Fibroblast of skin of left quadriceps (primary cell): ENCODE measurements at places on chromosomes 5 and 9.

- no peak for DNase-seq
These were observed at the start of gene PDLIM4 for GRCh38 chr5:132257131-132258101. TSS of gene PDLIM4 (plus strand) at chr5:132257696. CDS start at chr5:132257735, 39 bp downstream.

GRCh38 chr9:34570809-34571480 is 18.6 kb downstream of the CNTFR start:
- DNase-seq = no peak

DNA sequence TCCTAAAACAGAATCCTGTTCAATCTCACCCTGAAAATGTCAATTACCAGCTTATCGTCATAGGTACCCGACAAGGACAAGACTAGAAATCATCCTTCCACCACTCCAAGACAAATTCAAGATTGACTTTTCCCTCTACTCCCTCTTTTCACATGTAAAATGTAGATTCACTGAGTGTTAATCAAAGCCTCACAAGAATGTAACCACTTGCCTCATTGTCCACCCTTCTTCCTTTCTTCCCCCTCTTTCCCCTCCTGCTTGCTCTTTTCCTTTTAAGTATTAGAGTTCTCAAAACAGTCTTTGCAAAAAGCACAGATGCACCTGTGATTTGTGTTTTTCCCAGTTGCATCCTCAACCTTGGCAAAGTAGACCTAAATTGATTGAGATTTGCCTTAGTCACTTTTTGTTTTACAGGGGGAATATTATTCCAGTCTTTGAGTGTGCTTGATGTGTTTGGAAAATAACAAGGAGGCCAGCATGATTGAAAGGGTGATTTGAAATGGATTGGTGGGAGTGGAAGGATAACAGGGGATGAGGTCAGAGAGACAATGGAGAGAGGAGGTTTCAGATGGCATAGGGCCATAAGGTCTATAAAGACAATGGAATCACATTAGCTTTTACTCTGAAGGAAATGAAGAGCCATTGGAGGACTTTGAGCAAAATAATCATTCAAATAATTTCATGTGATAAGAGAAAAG is 231.3 kb upstream of the TYRP1 start:
- DNase-seq = no peak

GRCh38 chr5:4995014-4995413 is 145.1 kb upstream of the ADAMTS16 start:
- DNase-seq = peak; percentile 44

DNA sequence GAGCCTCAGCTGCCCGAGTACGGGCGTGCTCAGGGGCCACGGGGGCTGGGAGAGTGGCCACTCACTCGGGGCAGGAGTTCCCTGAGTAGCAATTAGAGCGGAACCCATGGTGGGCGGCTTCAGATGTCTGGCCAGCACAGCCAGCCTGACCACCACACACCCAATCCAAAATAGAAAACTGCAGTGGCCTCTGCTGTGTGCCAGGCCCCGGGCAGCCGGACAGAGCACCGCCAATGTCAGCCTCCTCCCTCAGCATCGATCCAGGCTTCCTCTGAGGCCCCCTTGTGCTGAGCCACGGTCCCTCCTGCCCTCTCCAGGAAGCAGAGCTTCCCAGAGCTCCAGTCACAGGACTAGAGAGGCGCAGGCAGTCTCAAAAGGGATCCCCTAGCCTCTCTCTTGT is 2.7 kb downstream of the ADAMTS2 start:
- DNase-seq = no peak

- no peak for DNase-seq
These were observed 162.6 kb upstream of the DMRT1 start for GRCh38 chr9:678897-679296.

DNA sequence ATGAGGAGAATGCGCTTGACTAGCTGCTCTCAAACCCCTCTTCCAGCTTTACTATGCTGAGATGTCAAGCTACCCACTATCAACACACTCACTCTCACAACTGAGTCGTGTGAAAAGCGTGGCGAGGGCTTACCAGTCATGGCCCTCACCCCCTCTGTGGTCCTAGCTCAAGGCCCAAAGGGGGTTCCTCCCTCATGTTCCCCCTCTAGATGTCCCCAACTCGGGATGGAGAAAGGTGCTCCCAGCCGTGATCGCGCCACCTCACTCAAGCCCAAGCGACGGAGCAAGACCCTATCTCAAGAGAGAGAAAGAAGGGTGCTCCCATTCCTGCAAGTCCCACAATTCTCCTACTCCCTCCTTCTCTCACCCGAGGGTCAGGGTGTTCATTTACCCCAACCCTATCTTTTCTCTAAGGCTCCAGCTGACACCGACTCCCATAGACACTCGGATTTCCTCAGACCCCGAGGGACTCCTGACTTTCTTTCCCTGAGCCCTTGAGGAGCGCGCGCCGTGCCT is 559 bp downstream of the SLC38A9 start:
- DNase-seq = no peak

GRCh38 chr5:31427013-31427723 is 104.7 kb downstream of the DROSHA start:
- DNase-seq = no peak

- DNase-seq = peak; percentile 47
These were observed 10.0 kb upstream of the LECT2 start for GRCh38 chr5:135964670-135965320.

DNA sequence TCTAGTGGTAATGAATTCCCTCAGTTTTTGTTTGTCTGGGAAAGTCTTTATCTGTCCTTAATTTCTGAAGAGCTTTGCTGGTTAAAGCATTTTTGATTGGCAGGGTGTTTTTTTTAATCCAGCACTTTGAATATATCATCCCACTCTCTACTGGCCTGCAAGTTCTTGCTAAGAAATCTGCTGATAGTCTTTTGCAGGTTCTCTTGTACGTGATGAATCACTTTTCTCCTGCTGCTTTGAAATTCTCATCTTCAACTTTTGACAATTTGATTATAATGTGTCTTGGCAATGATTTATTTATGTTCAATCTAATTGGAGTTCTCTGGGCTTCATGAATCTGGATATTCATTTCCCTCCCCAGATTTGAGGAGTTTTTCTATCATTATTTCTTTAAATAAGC is 8.1 kb upstream of the TMEM215 start:
- DNase-seq = no peak

DNA sequence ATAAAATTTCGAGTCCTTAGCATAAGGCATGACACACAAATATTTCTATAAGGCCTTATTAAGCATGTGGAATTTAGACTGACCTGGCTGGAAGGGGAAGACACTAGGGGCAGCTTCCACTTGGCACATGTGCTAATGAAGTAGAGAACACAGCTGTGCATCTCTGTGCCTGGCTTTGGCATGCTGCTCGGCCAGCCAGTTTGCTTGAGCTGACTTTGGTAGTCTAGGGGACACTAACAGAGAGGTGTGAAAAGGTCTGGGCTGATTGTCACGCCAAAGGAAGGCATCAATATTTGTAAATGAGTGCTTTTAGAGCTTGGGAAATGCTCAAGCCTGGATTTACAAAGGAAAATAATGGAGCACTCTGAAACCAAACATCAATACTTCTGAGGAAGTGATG is 723.7 kb downstream of the PRELID2 start:
- no peak for DNase-seq

- DNase-seq = no peak
These were observed 87.3 kb downstream of the DCP2 start for GRCh38 chr5:113063927-113064326.

DNA sequence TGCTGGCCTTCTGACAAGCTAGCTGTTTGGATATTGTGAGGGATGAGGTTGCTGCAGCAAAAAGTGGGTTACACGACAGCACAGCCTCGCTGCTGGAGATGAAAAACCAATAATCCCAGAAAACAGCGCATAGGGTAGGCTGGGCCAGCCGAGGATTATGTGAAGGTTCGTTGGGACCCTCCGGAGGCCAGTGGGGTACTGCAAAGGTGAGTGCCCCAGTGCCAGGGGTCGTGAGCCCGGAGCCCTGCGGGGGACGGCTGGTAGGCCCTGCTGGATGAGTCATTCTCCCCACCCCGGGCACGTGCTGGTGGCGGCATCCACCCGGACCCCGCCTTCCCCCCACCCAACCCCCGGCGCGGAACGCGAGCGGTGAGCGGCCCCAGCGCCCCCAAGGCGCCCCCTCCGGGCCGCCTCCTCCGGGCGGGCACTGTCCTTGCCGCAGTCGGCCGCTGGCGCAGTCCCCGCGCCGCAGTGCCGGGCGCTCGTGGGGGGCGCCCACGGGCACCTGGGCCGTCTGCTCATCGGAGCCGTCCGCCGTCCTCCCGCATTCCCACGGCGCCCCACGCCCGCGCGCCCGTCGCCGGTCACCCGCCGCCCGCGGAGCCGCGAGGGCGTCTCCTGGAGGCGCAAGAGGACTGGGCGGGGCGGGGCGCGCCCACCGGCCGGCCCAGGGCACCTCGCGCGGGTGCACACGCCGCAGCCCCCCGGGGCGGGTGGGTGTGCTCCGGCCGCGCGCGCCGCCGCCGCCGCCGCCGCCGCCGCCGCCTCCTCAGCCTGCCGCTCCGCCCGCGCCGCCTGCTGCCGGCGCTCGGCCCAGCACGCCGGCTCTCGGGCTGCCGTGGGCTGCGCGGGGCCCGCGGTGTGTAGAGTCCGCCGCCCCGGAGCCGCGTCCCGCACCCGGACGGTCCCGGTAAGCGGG is at the start of gene PHF24:
Gene PHF24 (plus strand): TSS at position 794 of the 919 bp plus-strand sequence. CDS start 13,014 bp downstream, outside the sequence.
- no peak for DNase-seq

DNA sequence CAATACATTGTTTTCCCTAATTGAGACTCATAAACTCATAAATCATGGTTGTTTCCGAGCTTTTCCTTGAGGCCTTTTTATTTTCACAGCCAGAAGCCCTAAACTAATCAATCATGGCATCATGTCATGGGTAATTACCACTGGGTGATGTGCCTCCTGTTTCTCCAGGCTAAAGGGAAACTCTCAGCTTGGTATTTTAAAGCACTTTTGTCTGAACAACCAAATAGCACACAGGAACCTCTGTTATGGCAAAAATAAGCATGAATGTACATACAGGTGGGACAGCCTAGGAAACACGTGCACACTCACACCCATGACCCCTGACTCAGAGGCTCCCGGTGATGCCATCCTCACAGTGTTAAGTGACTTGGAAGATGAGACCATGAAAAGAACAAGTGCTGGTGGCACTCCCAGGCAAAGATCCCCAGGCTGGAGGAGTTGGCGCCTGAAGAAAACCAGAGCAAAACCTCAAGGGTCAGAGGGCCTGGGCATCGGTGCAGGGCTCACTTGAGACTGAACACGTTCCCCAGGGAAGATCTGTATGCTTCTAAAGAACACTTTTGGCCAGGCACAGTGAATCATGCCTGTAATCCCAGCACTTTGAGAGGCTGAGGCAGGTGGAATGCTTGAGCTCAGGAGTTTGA is 154.3 kb downstream of the ROR2 start:
- DNase-seq = no peak

GRCh38 chr5:78046006-78046405 is 248.5 kb downstream of the AP3B1 start:
- DNase-seq = no peak

DNA sequence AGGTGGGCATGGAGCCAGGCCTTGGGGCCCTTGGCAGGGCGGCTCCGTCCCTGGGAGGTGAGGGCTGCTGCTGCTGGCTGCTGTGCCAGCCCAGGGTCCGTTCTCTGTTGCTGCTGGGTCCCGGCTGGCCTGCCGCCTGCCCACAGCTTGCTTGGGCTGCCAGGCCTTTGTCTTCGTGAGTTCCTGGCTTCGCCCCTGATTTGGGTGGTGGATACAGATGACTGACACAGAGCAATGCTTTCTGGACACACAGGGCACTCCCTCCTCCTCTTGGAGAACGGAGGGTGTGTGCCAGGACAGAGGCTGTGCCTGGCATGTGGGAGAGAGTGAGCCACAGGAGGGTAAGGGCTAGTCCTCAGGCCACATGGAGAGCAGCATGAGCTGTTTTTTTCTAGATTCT is 166.1 kb downstream of the MACROH2A1 start:
- no peak for DNase-seq

GRCh38 chr9:111961009-111961408 is 64.4 kb downstream of the UGCG start:
- DNase-seq = no peak

- DNase-seq = peak; percentile 5
These were observed 1.6 kb upstream of the SPZ1 start for GRCh38 chr5:80318212-80318611.

DNA sequence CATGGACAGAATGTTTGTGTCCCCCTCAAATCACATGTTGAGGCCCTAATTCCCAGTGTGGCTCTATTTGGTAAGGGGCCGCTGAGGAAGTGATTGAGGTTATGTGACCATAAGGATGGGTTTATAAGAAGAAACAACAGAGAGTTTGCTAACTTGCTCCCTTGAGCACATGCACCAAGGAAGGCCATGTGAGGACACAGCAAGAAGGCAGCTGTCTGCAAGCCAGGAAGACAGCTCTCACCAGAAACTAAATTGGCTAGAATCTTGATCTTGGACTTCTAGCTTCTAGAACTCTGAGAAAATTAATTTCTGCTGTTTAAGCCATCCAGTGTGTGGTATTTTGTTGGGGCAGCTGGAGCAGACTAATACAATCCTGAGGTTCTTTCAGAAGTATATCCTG is 35.2 kb upstream of the CDC42SE2 start:
- DNase-seq = no peak

- DNase-seq = no peak
These were observed 925.8 kb downstream of the TLE1 start for GRCh38 chr9:80763536-80763935.

- DNase-seq = peak; percentile 32
These were observed 413.2 kb upstream of the ACTBL2 start for GRCh38 chr5:57895766-57896165.

- DNase-seq = peak; percentile 88
These were observed 134.6 kb downstream of the EDIL3 start for GRCh38 chr5:84249918-84250630.

GRCh38 chr9:69542942-69543704 is 129.0 kb downstream of the APBA1 start:
- no peak for DNase-seq

- no peak for DNase-seq
These were observed 15.0 kb downstream of the SEMA4D start for GRCh38 chr9:89482901-89483361.

DNA sequence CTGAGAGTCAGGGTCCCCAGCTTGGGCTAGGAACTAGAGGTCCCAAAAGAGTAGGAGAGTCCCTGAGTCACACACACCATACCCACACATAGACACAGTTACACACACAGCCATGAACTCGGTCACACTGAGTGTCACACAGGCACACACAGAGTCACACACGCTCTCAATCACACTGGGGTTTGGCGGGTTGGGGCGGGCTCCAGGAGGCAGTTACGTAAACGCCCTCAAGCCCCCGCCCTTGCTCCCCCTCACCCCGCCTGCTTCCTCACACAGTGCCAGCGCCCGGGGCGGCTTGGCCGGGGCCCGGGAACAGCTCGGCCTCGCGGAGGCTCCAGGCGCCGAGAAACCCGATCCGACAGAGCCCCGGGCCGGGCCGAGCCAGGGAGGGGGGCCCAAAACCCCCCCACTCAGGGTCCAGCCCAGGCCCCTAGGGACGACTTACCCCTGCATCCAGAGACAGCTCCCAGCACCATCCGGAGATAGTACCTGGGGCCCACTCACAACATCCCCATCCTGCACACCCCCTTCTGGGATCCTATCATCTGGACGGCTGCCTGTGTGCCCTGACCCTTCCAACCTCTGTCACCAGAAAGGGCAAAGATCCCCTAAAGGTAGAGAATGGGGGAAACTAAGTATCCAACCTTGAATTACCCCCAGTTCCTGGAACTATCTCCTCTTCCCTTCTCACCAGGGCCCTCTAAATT is 3.5 kb upstream of the CNTFR start:
- no peak for DNase-seq

GRCh38 chr9:128689293-128689774 is 312 bp downstream of the SET start:
- no peak for DNase-seq
